K562 (cell line): ENCODE measurements at places on chromosomes 16 and 17. TPM values are rescaled to one million over a fixed set of nuclear protein-coding genes. Genes with fewer than 3 reads are reported as not detected.

ZNF750 gene
- not detected in 2 replicates for polyA plus RNA-seq

DOC2A gene
- polyA plus RNA-seq = 0.36 and 2.6 TPM in 2 replicates

GNG13 gene
- not detected in 2 replicates for polyA plus RNA-seq

FBXO39 gene
- polyA plus RNA-seq = not detected in 2 replicates

BCAS3 gene
- 2.2 and 3.0 TPM in 2 replicates for polyA plus RNA-seq

KRT26 gene
- polyA plus RNA-seq = not detected in 2 replicates

PARN gene
- 42.1 and 45.9 TPM in 2 replicates for polyA plus RNA-seq

FBXW10B gene
- 1.3 TPM in 1 of 2 replicates, not detected in the other for polyA plus RNA-seq

HOXB8 gene
- 18.8 and 23.8 TPM in 2 replicates for polyA plus RNA-seq

ZNF263 gene
- 27.5 and 36.0 TPM in 2 replicates for polyA plus RNA-seq

GGA3 gene
- polyA plus RNA-seq = 41.2 and 45.9 TPM in 2 replicates

VASN gene
- polyA plus RNA-seq = 0.78 and 0.90 TPM in 2 replicates

MEIOC gene
- not detected in 2 replicates for polyA plus RNA-seq

JPH3 gene
- polyA plus RNA-seq = 0.01 TPM in 1 of 2 replicates, not detected in the other

DHRS7C gene
- not detected in 2 replicates for polyA plus RNA-seq

ITPRIPL2 gene
- polyA plus RNA-seq = 0.45 and 1.3 TPM in 2 replicates

ZNF19 gene
- 0.58 and 1.2 TPM in 2 replicates for polyA plus RNA-seq

WFDC1 gene
- not detected in 2 replicates for polyA plus RNA-seq

OR2C1 gene
- not detected in 2 replicates for polyA plus RNA-seq

PHF23 gene
- 34.1 and 36.1 TPM in 2 replicates for polyA plus RNA-seq

LMF1 gene
- 0.98 and 1.6 TPM in 2 replicates for polyA plus RNA-seq

TSPAN10 gene
- 0.04 and 0.05 TPM in 2 replicates for polyA plus RNA-seq
